ENCODE measurements at places on chromosomes 6 and 20. TPM values are rescaled to one million over a fixed set of nuclear protein-coding genes. Genes with fewer than 3 reads are reported as not detected.

MAN1A1 gene
- 7.0 TPM for total RNA-seq

RSPH4A gene
- total RNA-seq, result 0.24 TPM

OLIG3 gene
- not detected for total RNA-seq

SLC22A2 gene
- not detected for total RNA-seq

FAM217A gene
- not detected for total RNA-seq

FOXP4 gene
- total RNA-seq, result 24.7 TPM

HINT3 gene
- total RNA-seq, result 15.0 TPM

GPR63 gene
- 0.48 TPM for total RNA-seq

CLVS2 gene
- total RNA-seq, result not detected

ALDH8A1 gene
- total RNA-seq, result 0.42 TPM

CEBPB gene
- total RNA-seq, result 60.7 TPM

DNA sequence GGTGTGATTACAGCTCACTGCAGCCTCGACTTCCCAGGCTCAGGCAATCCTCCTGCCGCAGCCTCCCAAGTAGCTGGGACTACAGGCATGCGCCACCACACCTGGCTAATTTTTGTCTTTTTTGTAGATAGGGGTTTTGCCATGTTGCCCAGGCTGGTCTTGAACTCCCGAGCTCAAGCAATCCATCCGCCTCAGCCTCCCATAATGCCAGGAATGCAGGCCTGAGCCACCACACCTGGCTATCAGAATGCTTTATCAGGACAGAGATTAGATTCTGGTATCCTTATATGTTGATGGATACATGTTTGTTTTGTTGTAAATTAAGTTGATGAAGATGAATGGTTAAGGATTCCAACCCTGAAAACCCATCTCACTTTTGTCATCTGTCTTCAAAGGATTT lies 24.2 kb downstream of the LHFPL5 start:
- H3K27me3 ChIP-seq, result peaks cover 3% of the 10 kb centered on the region
- no peak overlapping the region for H3K27ac ChIP-seq
- peaks cover 11% of the 10 kb centered on the region for H3K36me3 ChIP-seq
- no peaks in the 10 kb centered on the region for H3K4me1 ChIP-seq
- no peak overlapping the region for H3K4me3 ChIP-seq

GRCh38 chr20:56685879-56686278 lies 56.8 kb downstream of the TFAP2C start:
- DNase-seq, result no peak
- no peaks in the 10 kb centered on the region for H3K36me3 ChIP-seq
- H3K4me1 ChIP-seq, result peaks cover 21% of the 10 kb centered on the region
- no peak overlapping the region for H3K4me3 ChIP-seq
- no peak overlapping the region for H3K27ac ChIP-seq

GRCh38 chr20:49630396-49630951 lies 62.5 kb upstream of the PTGIS start:
- no peak for DNase-seq
- H3K4me3 ChIP-seq, result no peak overlapping the region
- H3K36me3 ChIP-seq, result peaks cover 16% of the 10 kb centered on the region

GRCh38 chr6:125512621-125513020 lies 210.9 kb upstream of the HDDC2 start:
- peaks cover 13% of the 10 kb centered on the region for H3K36me3 ChIP-seq
- H3K27me3 ChIP-seq, result no peaks in the 10 kb centered on the region
- peaks cover 25% of the 10 kb centered on the region for H3K4me1 ChIP-seq
- no peak overlapping the region for H3K27ac ChIP-seq

- H3K27ac ChIP-seq, result no peak overlapping the region
- no peak overlapping the region for H3K4me3 ChIP-seq
- H3K36me3 ChIP-seq, result no peaks in the 10 kb centered on the region
- peaks cover 3% of the 10 kb centered on the region for H3K27me3 ChIP-seq
- H3K4me1 ChIP-seq, result no peaks in the 10 kb centered on the region
Observed at GRCh38 chr6:159879856-159880255, 10.9 kb upstream of the MAS1 start.

GRCh38 chr6:33123732-33124524 lies 48.1 kb downstream of the HLA-DPB1 start:
- no peak for DNase-seq
- no peaks in the 10 kb centered on the region for H3K36me3 ChIP-seq
- H3K27me3 ChIP-seq, result peaks cover 79% of the 10 kb centered on the region
- no peak overlapping the region for H3K4me3 ChIP-seq
- no peak overlapping the region for H3K27ac ChIP-seq

GRCh38 chr6:97572943-97573342 lies 289.9 kb upstream of the MMS22L start:
- H3K4me1 ChIP-seq, result no peaks in the 10 kb centered on the region
- no peak overlapping the region for H3K4me3 ChIP-seq
- no peaks in the 10 kb centered on the region for H3K36me3 ChIP-seq
- DNase-seq, result no peak

- peak overlapping the region; percentile 33 for H3K27ac ChIP-seq
- no peak overlapping the region for H3K4me3 ChIP-seq
- no peaks in the 10 kb centered on the region for H3K27me3 ChIP-seq
- peaks cover 35% of the 10 kb centered on the region for H3K4me1 ChIP-seq
Observed at GRCh38 chr6:145147981-145148749, 587.2 kb downstream of the EPM2A start.

DNA sequence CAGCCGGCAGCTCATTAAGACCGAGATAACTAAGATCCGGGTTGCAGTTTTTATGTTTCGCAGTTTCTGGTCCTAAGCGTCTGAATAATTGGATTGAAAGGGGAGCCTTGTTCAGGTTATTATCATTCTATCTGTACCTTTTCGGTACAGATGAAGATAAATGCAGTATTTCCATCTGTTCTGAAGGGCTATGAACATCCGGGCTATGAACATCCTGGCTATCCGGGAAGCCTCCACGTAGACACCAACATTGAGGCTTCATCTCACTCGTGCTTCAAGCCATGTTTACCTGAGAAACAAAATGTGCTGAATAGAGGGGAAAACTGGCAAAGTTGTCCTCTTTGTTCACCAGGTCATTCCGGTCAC lies 399 bp upstream of the REPS1 start:
- no peaks in the 10 kb centered on the region for H3K27me3 ChIP-seq
- DNase-seq, result no peak
- peak overlapping the region; percentile 88 for H3K27ac ChIP-seq

DNA sequence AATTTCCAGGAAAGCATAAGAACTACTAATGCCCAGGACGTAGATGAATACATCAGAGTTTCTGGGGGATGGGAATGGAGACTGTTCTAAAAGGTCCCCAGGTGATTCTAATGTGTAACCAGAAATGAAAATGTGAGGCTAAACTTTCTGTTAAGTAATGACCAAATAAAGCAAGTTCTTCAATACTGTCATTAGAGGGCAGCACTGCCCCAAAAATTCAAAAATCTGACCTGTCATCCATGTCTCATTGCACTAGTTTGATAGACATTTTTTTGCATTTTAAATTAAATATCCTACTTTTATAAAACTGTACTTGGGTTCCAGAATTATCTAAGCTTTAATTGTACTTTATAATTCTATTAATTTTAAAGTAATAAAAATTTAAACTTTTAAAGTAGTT lies 94.9 kb downstream of the RFX6 start:
- DNase-seq, result no peak
- H3K4me1 ChIP-seq, result no peaks in the 10 kb centered on the region
- no peak overlapping the region for H3K4me3 ChIP-seq
- no peak overlapping the region for H3K27ac ChIP-seq

GRCh38 chr6:6586167-6586566 lies 2.4 kb upstream of the LY86 start:
- no peaks in the 10 kb centered on the region for H3K27me3 ChIP-seq
- H3K27ac ChIP-seq, result no peak overlapping the region
- H3K4me3 ChIP-seq, result no peak overlapping the region
- DNase-seq, result no peak
- no peaks in the 10 kb centered on the region for H3K4me1 ChIP-seq
- H3K36me3 ChIP-seq, result no peaks in the 10 kb centered on the region

- no peaks in the 10 kb centered on the region for H3K36me3 ChIP-seq
- H3K4me1 ChIP-seq, result peaks cover 9% of the 10 kb centered on the region
- no peak for DNase-seq
- H3K4me3 ChIP-seq, result no peak overlapping the region
- no peaks in the 10 kb centered on the region for H3K27me3 ChIP-seq
Observed at GRCh38 chr6:149122850-149123821, 194.4 kb upstream of the TAB2 start.

DNA sequence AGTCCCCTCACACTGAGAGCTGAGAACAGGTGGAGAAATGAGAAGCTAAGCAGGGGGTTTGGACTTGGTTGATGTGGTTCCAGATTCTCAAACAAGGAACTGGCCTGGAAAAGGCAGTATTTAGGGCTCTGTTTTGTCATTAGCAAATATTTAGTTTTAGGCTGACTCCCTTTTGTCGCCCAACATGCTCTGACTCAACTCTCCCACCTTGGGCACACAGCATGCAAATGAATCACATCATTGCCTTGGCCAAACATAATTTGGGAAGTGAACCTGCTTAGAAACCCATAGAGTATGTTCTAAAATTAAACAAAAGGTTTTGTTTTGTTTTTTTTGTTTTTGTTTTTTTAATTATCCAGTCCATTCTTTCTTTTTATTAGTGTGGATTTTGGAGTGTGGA lies 9.5 kb upstream of the UQCC2 start:
- H3K4me1 ChIP-seq, result peaks cover 11% of the 10 kb centered on the region
- no peak overlapping the region for H3K4me3 ChIP-seq
- no peak overlapping the region for H3K27ac ChIP-seq
- no peak for DNase-seq
- H3K36me3 ChIP-seq, result peaks cover 5% of the 10 kb centered on the region

GRCh38 chr6:106966671-106967640 lies 7.6 kb downstream of the CD24 start:
- no peak overlapping the region for H3K27ac ChIP-seq
- no peak overlapping the region for H3K4me3 ChIP-seq

DNA sequence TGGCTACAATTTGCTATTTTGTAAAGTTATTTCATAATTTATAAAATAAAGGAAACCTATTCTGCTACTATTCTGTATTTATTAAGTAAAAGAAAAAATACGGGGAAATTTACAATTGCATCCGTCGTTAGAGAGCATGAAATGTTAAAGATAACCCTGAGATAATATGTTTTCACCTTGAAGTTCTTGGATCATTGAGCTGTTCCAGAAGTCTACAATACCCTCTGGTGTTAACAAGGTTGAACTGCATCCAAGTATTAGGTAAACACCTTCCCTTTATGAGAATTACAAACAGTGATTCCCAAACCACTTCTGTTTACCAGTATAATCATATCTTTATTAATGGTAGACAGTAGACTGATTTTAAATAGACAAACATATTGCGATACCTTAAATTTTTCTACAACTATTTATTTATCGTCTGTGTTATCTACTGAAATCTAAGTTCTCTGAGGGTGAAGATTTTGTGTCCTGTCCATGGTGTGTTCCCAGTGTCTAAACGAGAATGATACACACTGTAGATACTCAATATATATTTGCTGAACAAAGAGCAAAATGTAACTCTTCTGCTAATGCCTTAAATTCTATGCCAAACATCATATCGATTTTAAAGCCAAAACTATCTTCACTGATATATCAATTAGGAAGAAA lies 28.2 kb downstream of the TBC1D32 start:
- no peak for DNase-seq
- H3K4me1 ChIP-seq, result peaks cover 19% of the 10 kb centered on the region
- no peak overlapping the region for H3K4me3 ChIP-seq
- H3K27me3 ChIP-seq, result no peaks in the 10 kb centered on the region

GRCh38 chr20:818001-818664 lies 15.4 kb upstream of the FAM110A start:
- H3K27ac ChIP-seq, result no peak overlapping the region
- DNase-seq, result no peak
- H3K4me3 ChIP-seq, result no peak overlapping the region
- no peaks in the 10 kb centered on the region for H3K36me3 ChIP-seq

DNA sequence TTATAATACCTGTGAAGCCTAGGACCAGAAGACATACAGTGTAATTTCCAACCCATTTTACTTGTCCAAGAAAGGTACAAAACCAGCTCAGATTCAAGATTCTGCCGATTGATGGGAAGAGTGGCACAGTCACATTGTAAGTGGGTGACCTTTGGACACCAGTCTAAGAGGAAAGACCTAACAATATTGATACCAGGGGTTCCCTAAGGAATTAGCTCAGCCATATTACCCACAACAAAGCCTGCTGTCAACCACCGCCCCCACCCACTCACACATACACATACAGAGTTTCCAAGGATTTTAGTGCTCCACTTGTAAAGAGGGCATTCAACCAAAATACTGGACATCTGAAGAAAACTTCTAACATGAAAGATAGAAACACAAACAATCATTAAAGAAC lies 27.9 kb upstream of the TMEM181 start:
- H3K36me3 ChIP-seq, result peaks cover 6% of the 10 kb centered on the region
- H3K4me1 ChIP-seq, result peaks cover 5% of the 10 kb centered on the region
- peak; percentile 21 for DNase-seq
- peaks cover 21% of the 10 kb centered on the region for H3K27me3 ChIP-seq
- no peak overlapping the region for H3K27ac ChIP-seq
- H3K4me3 ChIP-seq, result no peak overlapping the region

GRCh38 chr6:123829302-123829953 lies 25.8 kb downstream of the NKAIN2 start:
- peak overlapping the region; percentile 45 for H3K27ac ChIP-seq

- H3K36me3 ChIP-seq, result no peaks in the 10 kb centered on the region
- peaks cover 11% of the 10 kb centered on the region for H3K27me3 ChIP-seq
- no peak overlapping the region for H3K27ac ChIP-seq
- DNase-seq, result no peak
Observed at GRCh38 chr6:97586344-97586743, 303.3 kb upstream of the MMS22L start.

- H3K27ac ChIP-seq, result no peak overlapping the region
- no peak for DNase-seq
- H3K36me3 ChIP-seq, result no peaks in the 10 kb centered on the region
Observed at GRCh38 chr6:55785273-55785672, 90.1 kb downstream of the BMP5 start.

GRCh38 chr20:61281286-61281795 lies 29.3 kb downstream of the CDH4 start:
- no peak overlapping the region for H3K27ac ChIP-seq
- DNase-seq, result no peak
- no peaks in the 10 kb centered on the region for H3K4me1 ChIP-seq

DNA sequence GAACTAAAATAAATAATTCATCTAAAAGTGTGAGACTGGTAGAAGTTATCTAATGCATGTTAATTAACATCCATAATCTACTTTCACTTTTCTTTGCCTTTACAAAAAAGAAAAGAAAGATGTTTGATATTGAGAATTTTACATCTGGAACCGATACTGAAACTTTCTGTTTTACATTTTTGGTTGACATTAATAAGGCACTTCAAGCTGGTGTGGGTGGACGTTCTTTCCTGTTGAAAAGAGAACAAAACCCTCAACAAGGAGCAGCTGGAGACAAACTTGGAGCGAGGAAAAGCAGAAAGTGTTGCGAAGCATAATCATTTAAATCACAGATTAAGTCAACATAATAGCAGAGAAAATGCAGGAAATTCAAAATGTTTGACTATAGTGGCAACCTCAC lies 575.2 kb upstream of the ADGRB3 start:
- H3K4me1 ChIP-seq, result peaks cover 7% of the 10 kb centered on the region
- H3K27me3 ChIP-seq, result no peaks in the 10 kb centered on the region
- no peak overlapping the region for H3K27ac ChIP-seq
- H3K4me3 ChIP-seq, result peak overlapping the region; percentile 16

Measured in osteocyte (in vitro differentiated cells).